CD4-positive, CD25-positive, alpha-beta regulatory T cell (primary cell): ENCODE measurements at places on chromosomes 2 and 18. TPM values are rescaled to one million over a fixed set of nuclear protein-coding genes. Genes with fewer than 3 reads are reported as not detected.

Gene LINC00305
- not detected for polyA plus RNA-seq

DNA sequence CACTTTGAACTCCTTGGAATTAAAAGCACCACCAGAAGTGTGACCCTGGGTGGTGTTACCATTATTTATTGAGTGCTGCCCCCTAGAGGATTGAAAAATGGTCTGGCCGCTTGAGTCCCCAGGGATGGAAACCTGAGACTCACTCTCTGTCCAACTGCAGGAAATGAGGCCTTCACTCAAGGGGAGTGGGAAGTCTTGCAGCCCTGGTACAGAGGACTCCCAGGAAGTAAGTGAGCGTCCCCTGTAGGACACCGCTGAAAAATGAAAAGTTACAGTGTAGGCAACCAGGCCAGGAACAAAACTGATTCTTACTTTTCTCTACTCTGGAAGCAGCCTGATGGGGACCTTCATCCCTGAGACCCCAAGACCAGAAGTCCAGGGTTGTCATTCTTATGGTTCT lies 2.2 kb upstream of the NRP2 start:
- H3K27me3 ChIP-seq, result peaks cover 29% of the 10 kb centered on the region
- DNase-seq, result no peak
- no peaks in the 10 kb centered on the region for H3K36me3 ChIP-seq
- no peak overlapping the region for H3K4me3 ChIP-seq

DNA sequence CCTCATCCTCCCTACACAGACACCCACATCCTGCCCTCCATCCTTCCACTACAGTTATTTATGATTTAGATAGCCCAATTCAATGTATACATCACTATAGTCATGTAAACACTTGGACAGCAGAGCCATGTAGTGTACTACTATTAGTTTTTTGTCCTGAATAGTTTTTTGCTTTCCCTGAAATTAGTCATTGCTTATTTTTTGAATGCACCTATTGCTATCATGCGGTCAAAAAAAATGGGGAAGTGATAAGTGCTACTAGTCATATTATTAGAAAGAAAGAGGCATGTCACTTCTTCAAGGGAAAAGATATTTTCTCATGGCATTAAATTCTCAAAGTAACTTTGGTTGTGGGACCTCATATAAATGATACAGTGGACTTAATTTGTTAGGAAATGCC lies 6.8 kb upstream of the GREB1 start:
- H3K36me3 ChIP-seq, result no peaks in the 10 kb centered on the region
- DNase-seq, result no peak
- H3K27me3 ChIP-seq, result peaks cover 3% of the 10 kb centered on the region
- no peak overlapping the region for H3K27ac ChIP-seq
- no peaks in the 10 kb centered on the region for H3K4me1 ChIP-seq

GRCh38 chr2:199911052-199911876 lies at the start of gene C2orf69:
Gene C2orf69, plus strand, starts transcription at chr2:199911293. Its CDS starts 146 bp downstream, at chr2:199911439.
- H3K4me3 ChIP-seq, result peak within 1 kb of the TSS; percentile 82
- peak; percentile 82 for DNase-seq

- H3K36me3 ChIP-seq, result no peaks in the 10 kb centered on the region
- no peaks in the 10 kb centered on the region for H3K27me3 ChIP-seq
- no peak overlapping the region for H3K4me3 ChIP-seq
Measured at GRCh38 chr2:169778446-169778845, 20.2 kb upstream of the SSB start.

DNA sequence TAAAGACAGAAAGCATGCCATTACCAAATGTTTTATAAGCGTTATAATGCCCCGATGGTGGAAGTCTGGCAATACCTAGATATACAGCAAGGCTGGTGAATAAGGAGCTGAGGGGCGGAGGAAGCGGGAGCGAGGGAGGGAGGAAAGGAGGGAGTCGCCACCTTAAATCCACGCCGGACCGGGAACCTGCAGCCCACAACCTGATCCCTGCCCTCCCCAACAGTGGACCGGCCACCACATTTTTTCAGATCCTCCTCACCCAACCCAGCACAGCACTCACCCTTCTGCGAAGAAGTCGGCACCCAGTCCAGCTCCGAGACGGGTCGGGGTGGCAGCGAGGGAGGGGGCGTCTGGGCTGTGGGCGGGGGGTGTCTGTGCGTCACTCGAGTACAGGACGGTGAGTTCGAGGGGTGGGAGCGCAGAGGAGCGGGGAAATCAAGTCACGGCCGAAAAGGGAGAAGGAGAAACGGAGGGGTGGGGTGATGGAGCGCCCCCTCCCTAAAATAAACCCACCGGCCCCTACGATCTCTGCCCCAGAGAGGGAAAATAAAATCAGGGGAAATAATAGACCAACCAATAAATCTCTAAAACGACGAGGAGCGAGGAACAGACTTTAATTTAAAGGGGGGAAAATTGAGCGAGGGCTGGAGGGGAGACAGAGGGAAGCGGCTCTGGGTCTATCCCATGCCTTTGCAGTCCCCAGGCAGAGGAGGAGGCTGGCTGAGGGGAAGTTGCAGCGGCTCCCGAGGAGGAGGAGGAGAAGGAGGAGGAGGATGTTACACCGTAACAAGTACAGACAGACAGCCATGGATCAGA lies 96.5 kb upstream of the SERTAD2 start:
- no peaks in the 10 kb centered on the region for H3K27me3 ChIP-seq
- peak; percentile 18 for DNase-seq
- H3K4me3 ChIP-seq, result peak overlapping the region; percentile 87
- peak overlapping the region; percentile 89 for H3K27ac ChIP-seq
- H3K4me1 ChIP-seq, result peaks cover 18% of the 10 kb centered on the region
- no peaks in the 10 kb centered on the region for H3K36me3 ChIP-seq

GRCh38 chr2:239187464-239188253 lies 213.2 kb downstream of the HDAC4 start:
- H3K36me3 ChIP-seq, result peaks cover 62% of the 10 kb centered on the region
- H3K4me3 ChIP-seq, result no peak overlapping the region
- no peak for DNase-seq
- H3K27ac ChIP-seq, result no peak overlapping the region

- no peaks in the 10 kb centered on the region for H3K4me1 ChIP-seq
- H3K36me3 ChIP-seq, result no peaks in the 10 kb centered on the region
- H3K27ac ChIP-seq, result no peak overlapping the region
- peaks cover 7% of the 10 kb centered on the region for H3K27me3 ChIP-seq
Measured at GRCh38 chr2:208172125-208172524, 8.7 kb upstream of the CRYGA start.

DNA sequence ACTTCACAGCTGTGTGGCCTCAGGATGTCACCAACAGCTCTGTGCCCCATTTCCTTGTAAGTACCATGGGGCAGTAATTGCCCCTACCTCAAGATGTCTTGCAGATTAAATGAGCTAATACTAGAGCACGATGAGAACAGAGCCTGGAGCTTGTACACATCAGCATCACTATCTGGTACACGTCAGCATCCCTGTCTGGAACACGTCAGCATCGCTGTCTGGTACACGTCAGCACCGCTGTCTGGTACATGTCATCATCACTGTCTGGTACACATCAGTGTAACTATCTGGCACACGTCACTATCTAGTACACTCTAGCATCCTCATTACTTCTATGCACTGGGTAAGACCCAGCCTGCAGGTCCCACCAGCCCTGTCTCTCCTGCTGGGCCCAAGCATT lies 37.2 kb downstream of the AQP12A start:
- H3K27ac ChIP-seq, result no peak overlapping the region
- no peak overlapping the region for H3K4me3 ChIP-seq
- no peaks in the 10 kb centered on the region for H3K4me1 ChIP-seq
- no peaks in the 10 kb centered on the region for H3K27me3 ChIP-seq

DNA sequence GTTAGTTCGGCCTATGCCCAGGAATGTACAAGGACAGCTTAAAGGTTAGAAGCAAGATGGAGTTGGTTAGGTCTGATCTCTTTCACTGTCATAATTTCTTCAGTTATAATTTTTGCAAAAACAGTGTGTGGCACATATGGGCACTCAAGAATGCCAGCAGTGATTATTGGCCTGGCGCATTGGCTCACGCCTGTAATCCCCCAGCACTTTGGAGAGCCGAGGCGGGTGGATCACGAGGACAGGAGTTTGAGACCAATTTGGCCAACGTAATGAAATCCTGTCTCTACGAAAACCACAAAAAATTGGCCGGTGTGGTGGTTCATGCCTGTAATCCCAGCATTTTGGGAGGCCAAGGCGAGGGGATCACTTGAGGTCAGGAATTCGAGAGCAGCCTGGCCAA lies 75.7 kb upstream of the MSH2 start:
- no peaks in the 10 kb centered on the region for H3K27me3 ChIP-seq
- DNase-seq, result no peak
- H3K4me3 ChIP-seq, result no peak overlapping the region
- H3K36me3 ChIP-seq, result no peaks in the 10 kb centered on the region
- no peaks in the 10 kb centered on the region for H3K4me1 ChIP-seq

- H3K27me3 ChIP-seq, result no peaks in the 10 kb centered on the region
- H3K4me3 ChIP-seq, result no peak overlapping the region
- peaks cover 6% of the 10 kb centered on the region for H3K36me3 ChIP-seq
- DNase-seq, result no peak
Measured at GRCh38 chr2:44351088-44351487, 10.2 kb downstream of the PREPL start.

DNA sequence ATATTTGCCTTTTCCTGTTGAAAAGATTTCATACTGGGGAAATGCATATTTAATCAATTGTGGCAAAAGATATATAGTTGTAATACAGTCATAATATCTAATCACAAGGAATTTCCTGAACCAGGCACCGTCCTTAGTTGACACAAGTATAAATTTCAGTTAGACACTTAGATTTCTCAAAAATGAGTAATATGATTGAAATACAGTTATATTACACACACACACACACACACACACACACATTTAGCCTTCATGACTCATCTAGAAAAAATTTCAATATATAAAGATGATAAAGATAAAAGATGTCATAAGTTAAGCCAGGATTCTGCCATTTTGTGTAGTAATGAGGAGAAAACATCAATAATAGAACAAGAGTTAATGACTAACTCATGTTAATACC lies 258.4 kb upstream of the ZNF804A start:
- H3K27me3 ChIP-seq, result no peaks in the 10 kb centered on the region
- no peaks in the 10 kb centered on the region for H3K36me3 ChIP-seq
- no peak for DNase-seq
- no peaks in the 10 kb centered on the region for H3K4me1 ChIP-seq

DNA sequence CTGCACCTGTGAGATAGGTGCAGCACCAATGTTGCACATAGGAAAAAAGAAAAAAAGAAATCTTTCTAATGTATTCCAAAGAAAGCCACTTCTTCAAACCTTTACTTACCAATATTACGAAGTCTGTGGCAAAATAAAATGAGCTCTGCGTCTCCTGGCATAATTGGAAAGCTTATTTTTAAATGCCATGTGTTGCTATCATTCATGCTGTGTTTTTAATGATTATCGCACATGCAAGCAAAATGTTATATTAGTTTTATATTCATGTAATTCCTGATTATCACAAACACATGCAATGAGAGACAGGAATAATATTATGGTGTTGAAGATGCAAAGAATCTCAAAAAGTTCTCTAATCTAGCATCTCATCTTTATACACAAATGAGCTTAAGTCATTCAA lies 47.0 kb upstream of the PARD3B start:
- H3K27me3 ChIP-seq, result no peaks in the 10 kb centered on the region
- no peaks in the 10 kb centered on the region for H3K4me1 ChIP-seq
- H3K27ac ChIP-seq, result no peak overlapping the region
- H3K36me3 ChIP-seq, result no peaks in the 10 kb centered on the region
- no peak overlapping the region for H3K4me3 ChIP-seq
